ENCODE measurements at places on chromosomes 4 and X. TPM values are rescaled to one million over a fixed set of nuclear protein-coding genes. Genes with fewer than 3 reads are reported as not detected.

The MAGEA2B gene
- total RNA-seq = not detected

The OPHN1 gene
- total RNA-seq = 0.21 TPM

The GAGE13 gene
- total RNA-seq = not detected

The HSD17B13 gene
- 0.16 TPM for total RNA-seq

The RASGEF1B gene
- total RNA-seq = 0.55 TPM

The RHOXF1 gene
- not detected for total RNA-seq

The P2RY4 gene
- 0.55 TPM for total RNA-seq

The RAB40A gene
- total RNA-seq = not detected

The MAGED4 gene
- total RNA-seq = not detected

The FHDC1 gene
- 0.07 TPM for total RNA-seq

The KCNIP4 gene
- not detected for total RNA-seq

The VCX2 gene
- total RNA-seq = not detected

The SATL1 gene
- not detected for total RNA-seq

The DCHS2 gene
- not detected for total RNA-seq

The XAGE1A gene
- total RNA-seq = not detected

DNA sequence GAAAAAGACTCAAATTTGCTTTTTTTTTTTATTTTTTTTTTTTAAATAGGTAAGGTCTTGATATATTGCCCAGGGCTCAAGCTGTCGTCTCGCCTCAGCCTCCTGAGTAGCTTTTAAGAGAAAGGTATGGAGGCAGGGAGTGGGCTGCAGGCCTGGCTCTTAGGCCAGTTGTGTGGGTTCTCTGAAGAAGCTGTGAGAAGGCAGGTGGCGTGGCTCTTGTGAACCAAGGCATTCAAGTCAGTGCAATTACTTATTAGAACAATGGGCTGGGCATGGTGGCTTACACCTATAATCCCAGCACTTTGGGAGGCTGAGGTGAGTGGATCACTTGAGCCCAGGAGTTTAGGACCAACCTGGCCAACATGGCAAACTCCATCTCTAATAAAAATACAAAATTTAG, 244.0 kb upstream of the SFRP2 start:
- H3K27ac ChIP-seq = no peak overlapping the region
- H3K36me3 ChIP-seq = no peaks in the 10 kb centered on the region
- H3K4me3 ChIP-seq = no peak overlapping the region
- DNase-seq = no peak
- no peaks in the 10 kb centered on the region for H3K4me1 ChIP-seq

GRCh38 chrX:136191171-136191570, 43.8 kb downstream of the FHL1 start:
- no peak overlapping the region for H3K4me3 ChIP-seq
- H3K4me1 ChIP-seq = peaks cover 34% of the 10 kb centered on the region
- no peak for DNase-seq
- no peaks in the 10 kb centered on the region for H3K27me3 ChIP-seq

- no peak for DNase-seq
- H3K27ac ChIP-seq = no peak overlapping the region
Measured at GRCh38 chr4:12084690-12085089, 656.0 kb upstream of the HS3ST1 start.

GRCh38 chrX:140767646-140768045, 58.1 kb downstream of the LINC00632 start:
- no peak for DNase-seq
- no peak overlapping the region for H3K27ac ChIP-seq
- no peak overlapping the region for H3K4me3 ChIP-seq
- no peaks in the 10 kb centered on the region for H3K36me3 ChIP-seq
- H3K4me1 ChIP-seq = no peaks in the 10 kb centered on the region
- H3K27me3 ChIP-seq = peaks cover 12% of the 10 kb centered on the region

- no peaks in the 10 kb centered on the region for H3K36me3 ChIP-seq
- H3K27ac ChIP-seq = no peak overlapping the region
- H3K4me3 ChIP-seq = no peak overlapping the region
- DNase-seq = no peak
Measured at GRCh38 chrX:13418126-13419097, 98.6 kb upstream of the ATXN3L start.

GRCh38 chrX:154658957-154659356, 5.6 kb upstream of the CTAG2 start:
- H3K27me3 ChIP-seq = no peaks in the 10 kb centered on the region
- H3K4me1 ChIP-seq = peaks cover 6% of the 10 kb centered on the region
- H3K27ac ChIP-seq = no peak overlapping the region
- no peaks in the 10 kb centered on the region for H3K36me3 ChIP-seq

GRCh38 chr4:145533961-145534360, 52.3 kb downstream of the SMAD1 start:
- DNase-seq = no peak
- H3K27me3 ChIP-seq = peaks cover 24% of the 10 kb centered on the region
- H3K4me1 ChIP-seq = peaks cover 7% of the 10 kb centered on the region

DNA sequence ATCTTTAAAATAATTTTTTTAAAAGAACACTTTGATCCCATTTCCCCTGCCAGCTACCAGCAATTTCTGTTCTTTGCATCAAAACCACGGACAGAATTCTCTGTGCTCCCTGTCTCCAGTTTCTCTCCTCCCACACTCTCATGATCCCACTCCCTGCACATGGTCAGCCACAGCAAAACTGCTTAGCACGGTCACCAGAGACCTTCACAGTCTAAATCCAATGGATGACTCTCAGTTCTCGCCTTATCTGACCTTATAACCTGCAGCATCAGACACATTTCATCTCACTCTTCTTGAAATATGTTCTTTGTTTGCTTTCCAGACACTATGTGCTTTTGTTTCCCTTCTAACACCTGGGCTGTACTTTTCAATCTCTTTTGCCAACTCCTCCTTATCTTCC, 131.5 kb downstream of the NR3C2 start:
- no peak overlapping the region for H3K27ac ChIP-seq
- H3K4me1 ChIP-seq = no peaks in the 10 kb centered on the region
- no peaks in the 10 kb centered on the region for H3K27me3 ChIP-seq
- DNase-seq = no peak

- no peaks in the 10 kb centered on the region for H3K4me1 ChIP-seq
- H3K36me3 ChIP-seq = no peaks in the 10 kb centered on the region
- no peak for DNase-seq
Measured at GRCh38 chr4:21304540-21304887, 604.3 kb downstream of the PACRGL start.

GRCh38 chr4:93843772-93844171, 15.2 kb downstream of the ATOH1 start:
- H3K4me3 ChIP-seq = no peak overlapping the region
- H3K27ac ChIP-seq = no peak overlapping the region
- H3K36me3 ChIP-seq = no peaks in the 10 kb centered on the region

GRCh38 chrX:136767104-136767941, 13.4 kb downstream of the ARHGEF6 start:
- peaks cover 56% of the 10 kb centered on the region for H3K4me1 ChIP-seq
- no peaks in the 10 kb centered on the region for H3K27me3 ChIP-seq
- H3K27ac ChIP-seq = peak overlapping the region; percentile 93
- H3K4me3 ChIP-seq = peak overlapping the region; percentile 78
- peaks cover 55% of the 10 kb centered on the region for H3K36me3 ChIP-seq

- H3K36me3 ChIP-seq = no peaks in the 10 kb centered on the region
- no peak overlapping the region for H3K27ac ChIP-seq
- H3K4me1 ChIP-seq = peaks cover 7% of the 10 kb centered on the region
- no peak for DNase-seq
- no peak overlapping the region for H3K4me3 ChIP-seq
Measured at GRCh38 chrX:17377795-17378194, 2.8 kb downstream of the NHS start.

GRCh38 chr4:71254451-71255012, 84.3 kb upstream of the SLC4A4 start:
- no peaks in the 10 kb centered on the region for H3K36me3 ChIP-seq
- DNase-seq = no peak
- H3K4me1 ChIP-seq = no peaks in the 10 kb centered on the region
- peaks cover 2% of the 10 kb centered on the region for H3K27me3 ChIP-seq
- H3K4me3 ChIP-seq = no peak overlapping the region

GRCh38 chr4:55553441-55554201, 6.9 kb upstream of the CLOCK start:
- peaks cover 14% of the 10 kb centered on the region for H3K4me1 ChIP-seq
- no peak overlapping the region for H3K4me3 ChIP-seq
- DNase-seq = no peak
- H3K27ac ChIP-seq = no peak overlapping the region
- peaks cover 43% of the 10 kb centered on the region for H3K27me3 ChIP-seq

GRCh38 chrX:118965395-118965794, 9.0 kb upstream of the LONRF3 start:
- no peaks in the 10 kb centered on the region for H3K4me1 ChIP-seq
- H3K27me3 ChIP-seq = peaks cover 10% of the 10 kb centered on the region
- no peak overlapping the region for H3K27ac ChIP-seq
- no peak for DNase-seq

GRCh38 chr4:19381068-19381467, 870.6 kb upstream of the SLIT2 start:
- no peak overlapping the region for H3K4me3 ChIP-seq
- no peak overlapping the region for H3K27ac ChIP-seq
- DNase-seq = no peak
- no peaks in the 10 kb centered on the region for H3K36me3 ChIP-seq
- no peaks in the 10 kb centered on the region for H3K27me3 ChIP-seq
- H3K4me1 ChIP-seq = no peaks in the 10 kb centered on the region

DNA sequence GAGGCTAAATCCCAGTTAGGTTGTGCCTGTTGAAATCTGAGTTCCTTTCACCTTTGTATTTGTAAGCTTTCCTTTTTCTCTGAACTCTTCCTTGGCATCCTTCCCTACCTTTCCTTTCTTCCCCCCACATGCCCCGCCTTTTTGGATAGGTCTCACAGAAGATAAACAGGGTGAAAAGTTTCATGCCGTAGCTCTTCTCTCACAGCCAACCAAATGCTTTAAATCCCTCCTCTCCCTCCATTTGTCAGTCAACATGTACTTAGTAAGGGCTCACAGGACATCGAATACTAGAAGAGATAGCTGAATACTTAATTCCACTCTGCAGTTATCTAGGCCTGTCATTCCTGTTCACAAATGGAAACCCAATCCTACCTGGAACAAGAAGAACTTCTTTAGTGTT, 107.1 kb upstream of the BMPR1B start:
- no peaks in the 10 kb centered on the region for H3K27me3 ChIP-seq
- no peak overlapping the region for H3K27ac ChIP-seq
- no peak overlapping the region for H3K4me3 ChIP-seq
- H3K4me1 ChIP-seq = peaks cover 7% of the 10 kb centered on the region
- no peak for DNase-seq

- DNase-seq = no peak
- H3K36me3 ChIP-seq = no peaks in the 10 kb centered on the region
- H3K27me3 ChIP-seq = no peaks in the 10 kb centered on the region
- no peak overlapping the region for H3K27ac ChIP-seq
- H3K4me3 ChIP-seq = no peak overlapping the region
- peaks cover 2% of the 10 kb centered on the region for H3K4me1 ChIP-seq
Measured at GRCh38 chr4:23412701-23413100, 477.1 kb downstream of the PPARGC1A start.

DNA sequence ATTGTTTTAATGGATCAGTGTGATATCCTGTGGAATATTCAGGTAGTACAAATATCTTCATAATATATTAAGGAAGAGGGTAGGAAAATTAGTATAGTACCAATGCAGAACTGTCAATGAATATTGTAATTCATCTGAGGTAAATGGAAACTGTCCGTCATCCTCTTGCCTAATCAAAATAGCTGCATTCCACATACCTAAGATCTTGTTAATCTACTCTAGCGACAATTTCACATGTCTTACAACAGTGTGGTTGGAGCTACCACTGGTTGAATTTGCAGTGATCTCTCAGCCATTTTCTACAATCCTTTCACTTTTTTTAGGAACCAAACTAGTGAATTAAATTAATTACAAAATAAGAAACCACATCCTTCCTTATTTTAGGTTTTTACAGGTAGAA, 117.5 kb downstream of the PCDH18 start:
- no peaks in the 10 kb centered on the region for H3K27me3 ChIP-seq
- no peak overlapping the region for H3K4me3 ChIP-seq
- no peaks in the 10 kb centered on the region for H3K4me1 ChIP-seq
- no peak for DNase-seq

- H3K27ac ChIP-seq = peak overlapping the region; percentile 43
- DNase-seq = no peak
- no peak overlapping the region for H3K4me3 ChIP-seq
- H3K36me3 ChIP-seq = no peaks in the 10 kb centered on the region
Measured at GRCh38 chr4:145308598-145308997, 128.2 kb upstream of the OTUD4 start.

DNA sequence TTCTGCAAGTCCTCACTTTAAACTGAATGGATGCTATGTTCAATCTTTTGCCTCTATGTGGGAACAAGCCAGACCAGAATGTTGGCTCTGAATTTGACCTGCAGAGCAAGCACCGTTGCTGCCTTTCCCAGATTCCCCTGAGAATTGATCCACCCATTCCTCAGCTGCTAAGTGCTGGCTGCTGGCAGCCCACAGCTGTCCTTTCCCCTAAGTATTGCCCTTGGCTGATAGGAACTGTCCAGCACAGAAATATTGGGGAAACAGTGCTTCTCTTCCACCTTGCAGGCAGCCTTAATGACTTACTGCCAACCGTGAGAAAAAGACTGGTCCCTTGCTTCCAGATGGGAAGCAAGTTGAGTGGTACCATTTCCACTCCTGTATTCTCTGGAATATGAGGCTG, 475.9 kb downstream of the PDHA2 start:
- no peaks in the 10 kb centered on the region for H3K4me1 ChIP-seq
- no peaks in the 10 kb centered on the region for H3K36me3 ChIP-seq
- no peaks in the 10 kb centered on the region for H3K27me3 ChIP-seq
- H3K27ac ChIP-seq = no peak overlapping the region
- H3K4me3 ChIP-seq = no peak overlapping the region

- DNase-seq = no peak
- H3K4me3 ChIP-seq = no peak overlapping the region
- H3K27me3 ChIP-seq = no peaks in the 10 kb centered on the region
Measured at GRCh38 chr4:25310066-25310802, 2.3 kb upstream of the ZCCHC4 start.

DNA sequence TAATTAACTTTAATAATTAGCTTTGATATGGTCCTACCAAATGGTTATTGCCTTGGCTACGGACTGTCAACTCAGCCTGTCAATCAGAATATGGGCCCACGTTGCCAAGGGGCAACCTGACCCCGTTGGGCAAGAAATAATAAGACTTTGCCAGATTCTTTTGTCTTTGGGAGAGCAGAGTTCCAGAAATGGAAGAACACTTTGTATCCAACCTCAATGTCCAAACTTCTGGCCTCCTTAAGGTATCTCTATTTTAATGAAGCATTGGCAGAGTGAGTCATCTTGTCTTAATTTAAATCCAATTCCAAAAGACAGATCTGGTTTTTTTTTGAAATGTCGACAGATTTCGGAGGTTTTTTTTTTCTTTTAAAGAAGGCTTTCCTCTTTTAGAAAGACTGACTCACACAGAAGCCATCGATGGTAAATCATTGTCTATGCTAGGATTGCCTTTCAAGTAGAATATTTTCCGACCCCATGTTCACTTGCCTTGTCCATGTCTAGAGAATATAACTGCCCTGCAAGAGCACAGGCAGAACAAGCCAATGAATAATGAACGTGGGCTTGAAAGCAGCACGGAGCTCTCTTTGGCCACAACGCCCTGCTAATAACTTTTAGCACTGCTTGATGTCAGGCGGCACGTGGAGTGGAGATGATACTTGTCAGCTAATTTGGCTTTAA, 190.3 kb upstream of the GATB start:
- H3K4me3 ChIP-seq = no peak overlapping the region
- no peaks in the 10 kb centered on the region for H3K27me3 ChIP-seq
- H3K36me3 ChIP-seq = peaks cover 3% of the 10 kb centered on the region
- no peak for DNase-seq
- no peak overlapping the region for H3K27ac ChIP-seq

All from activated T-helper 2 cell treated with anti-CD3 and anti-CD28 coated beads, Interferon-gamma antibody, Interleukin-2, Interleukin-4, amounts not matched to agents 10 μg/mL and 5 μg/mL and 100 μg/mL, durations not matched to agents 14 hours and 24 hours and 36 hours (primary cell).